Epithelial cell of alveolus of lung (primary cell): ENCODE measurements at places on chromosomes 6 and 20. TPM values are rescaled to one million over a fixed set of nuclear protein-coding genes. Genes with fewer than 3 reads are reported as not detected.

The NKX2-4 gene
- total RNA-seq: not detected in 2 replicates

The TCP11 gene
- total RNA-seq: not detected in 2 replicates

The PPP1R14C gene
- total RNA-seq: 1.8 TPM in 1 of 2 replicates, not detected in the other

The BHLHE23 gene
- total RNA-seq: not detected in 2 replicates

The PROKR2 gene
- not detected in 2 replicates for total RNA-seq

The TMEM170B gene
- 0.88 and 1.0 TPM in 2 replicates for total RNA-seq

The IL20RA gene
- total RNA-seq: 0.26 and 2.9 TPM in 2 replicates

The GDAP1L1 gene
- not detected in 2 replicates for total RNA-seq

The SLC44A4 gene
- total RNA-seq: 1.0 TPM in 1 of 2 replicates, not detected in the other

The SLC17A3 gene
- total RNA-seq: not detected in 2 replicates

The PRDM13 gene
- not detected in 2 replicates for total RNA-seq

The TRAPPC3L gene
- total RNA-seq: not detected in 2 replicates

The APOBEC2 gene
- total RNA-seq: not detected in 2 replicates

The FOXA2 gene
- total RNA-seq: 0.91 TPM in 1 of 2 replicates, not detected in the other

The BPHL gene
- total RNA-seq: 17.2 and 20.9 TPM in 2 replicates

The PLAGL2 gene
- 5.0 and 6.3 TPM in 2 replicates for total RNA-seq

The CRISP2 gene
- not detected in 2 replicates for total RNA-seq

The MYCT1 gene
- total RNA-seq: 0.48 and 1.4 TPM in 2 replicates

The BPI gene
- total RNA-seq: 0.13 and 3.2 TPM in 2 replicates
